ENCODE measurements at places on chromosomes 2 and 18.

GRCh38 chr18:58639751-58640427 is 11.0 kb upstream of the ALPK2 start:
- no peak overlapping the region for H3K4me3 ChIP-seq
- no peak for DNase-seq
- no peaks in the 10 kb centered on the region for H3K27me3 ChIP-seq
- no peaks in the 10 kb centered on the region for H3K4me1 ChIP-seq

GRCh38 chr2:719734-720133 is 42.5 kb upstream of the TMEM18 start:
- no peaks in the 10 kb centered on the region for H3K36me3 ChIP-seq
- H3K27ac ChIP-seq: no peak overlapping the region
- H3K27me3 ChIP-seq: peaks cover 9% of the 10 kb centered on the region
- no peaks in the 10 kb centered on the region for H3K4me1 ChIP-seq
- no peak for DNase-seq
- no peak overlapping the region for H3K4me3 ChIP-seq

DNA sequence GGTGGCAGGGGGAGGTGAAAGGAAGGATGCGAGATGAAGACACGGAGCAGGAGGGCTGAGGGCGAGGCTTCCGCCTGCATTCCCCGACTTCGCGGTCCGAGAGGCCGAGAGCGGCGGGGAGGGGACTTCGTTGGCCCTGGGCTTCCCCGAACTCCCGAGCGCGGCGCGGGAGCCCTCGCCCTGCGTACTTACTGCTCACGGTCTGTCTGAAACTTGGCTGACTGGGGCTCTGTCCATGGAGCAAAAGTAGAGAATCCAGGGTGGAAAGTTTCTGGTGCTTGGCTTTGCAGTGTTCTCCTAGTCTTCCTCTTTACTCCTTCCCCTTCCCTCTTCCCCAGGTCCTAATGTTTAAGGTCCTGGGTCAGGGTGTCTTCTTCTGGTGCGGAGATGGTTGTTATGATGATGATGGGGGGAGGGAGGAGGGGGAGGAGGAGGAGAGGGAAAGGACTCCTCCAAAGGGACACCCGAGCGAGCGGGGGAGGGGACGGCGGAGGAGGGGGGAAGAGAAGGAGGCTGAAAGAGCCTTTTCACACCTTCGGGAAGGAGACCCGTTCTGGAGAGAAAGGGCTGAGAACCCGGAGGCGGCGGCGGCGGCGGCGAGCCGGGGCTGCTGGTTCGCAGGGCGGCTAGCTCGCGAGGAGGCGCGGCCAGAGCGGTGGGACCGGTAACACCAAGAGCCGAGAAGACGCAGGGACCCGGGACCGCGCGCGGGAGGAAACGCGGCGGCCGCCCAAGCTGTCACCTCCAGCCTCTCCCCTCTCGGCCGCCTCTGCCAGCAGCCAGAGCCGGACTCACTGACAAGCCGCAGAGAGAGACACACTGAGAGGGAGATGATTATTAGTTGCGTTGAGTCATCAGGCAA is at the start of gene SATB2:
Gene SATB2, minus strand, starts transcription at position 793 of the 862 bp plus-strand sequence. CDS start 1,902 bp downstream, outside the sequence.
- peak within 1 kb of the TSS; percentile 86 for H3K27ac ChIP-seq
- H3K4me1 ChIP-seq: peaks cover 17% of the 10 kb centered on the region
- H3K4me3 ChIP-seq: peak within 1 kb of the TSS; percentile 79
- peak; percentile 58 for DNase-seq

- no peaks in the 10 kb centered on the region for H3K36me3 ChIP-seq
- no peaks in the 10 kb centered on the region for H3K4me1 ChIP-seq
- H3K27ac ChIP-seq: no peak overlapping the region
- H3K4me3 ChIP-seq: no peak overlapping the region
- H3K27me3 ChIP-seq: no peaks in the 10 kb centered on the region
- no peak for DNase-seq
These were observed 89.7 kb downstream of the LRP1B start for GRCh38 chr2:142041105-142041504.

DNA sequence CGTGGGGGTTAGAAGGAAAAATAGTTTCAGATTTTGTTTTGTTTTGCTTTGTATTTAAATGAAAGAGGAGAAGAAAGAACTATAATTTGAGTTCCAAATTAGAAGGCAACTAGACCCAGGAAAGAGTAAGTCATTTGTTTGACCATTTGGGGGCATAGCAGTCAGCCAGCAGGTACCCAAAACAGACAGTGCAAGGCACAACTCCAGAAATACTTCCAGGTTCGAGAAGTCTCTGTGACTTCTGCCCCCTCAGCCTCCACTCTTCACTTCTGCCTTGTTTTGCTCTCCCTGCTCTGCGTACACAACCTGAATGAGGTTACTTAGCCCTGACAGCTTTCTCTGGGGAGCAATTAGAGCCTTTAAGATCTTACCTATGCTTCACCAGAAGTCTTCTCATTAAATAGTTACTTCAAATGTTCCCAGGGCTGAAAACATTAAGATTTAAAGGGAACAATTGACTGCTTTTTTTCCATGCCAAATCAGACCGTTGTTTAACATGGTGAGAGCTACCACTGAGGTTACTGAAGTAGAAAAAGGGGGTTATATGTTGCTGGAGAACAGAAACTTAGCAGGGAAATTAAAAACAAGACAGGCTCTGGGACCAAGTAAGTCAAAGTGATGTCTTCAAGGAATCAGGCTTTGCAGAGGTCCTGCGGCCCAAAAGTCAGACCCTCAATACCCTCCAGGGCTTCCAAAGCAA is 216.9 kb downstream of the BCL11A start:
- no peaks in the 10 kb centered on the region for H3K27me3 ChIP-seq
- no peaks in the 10 kb centered on the region for H3K4me1 ChIP-seq
- DNase-seq: no peak
- H3K36me3 ChIP-seq: no peaks in the 10 kb centered on the region

DNA sequence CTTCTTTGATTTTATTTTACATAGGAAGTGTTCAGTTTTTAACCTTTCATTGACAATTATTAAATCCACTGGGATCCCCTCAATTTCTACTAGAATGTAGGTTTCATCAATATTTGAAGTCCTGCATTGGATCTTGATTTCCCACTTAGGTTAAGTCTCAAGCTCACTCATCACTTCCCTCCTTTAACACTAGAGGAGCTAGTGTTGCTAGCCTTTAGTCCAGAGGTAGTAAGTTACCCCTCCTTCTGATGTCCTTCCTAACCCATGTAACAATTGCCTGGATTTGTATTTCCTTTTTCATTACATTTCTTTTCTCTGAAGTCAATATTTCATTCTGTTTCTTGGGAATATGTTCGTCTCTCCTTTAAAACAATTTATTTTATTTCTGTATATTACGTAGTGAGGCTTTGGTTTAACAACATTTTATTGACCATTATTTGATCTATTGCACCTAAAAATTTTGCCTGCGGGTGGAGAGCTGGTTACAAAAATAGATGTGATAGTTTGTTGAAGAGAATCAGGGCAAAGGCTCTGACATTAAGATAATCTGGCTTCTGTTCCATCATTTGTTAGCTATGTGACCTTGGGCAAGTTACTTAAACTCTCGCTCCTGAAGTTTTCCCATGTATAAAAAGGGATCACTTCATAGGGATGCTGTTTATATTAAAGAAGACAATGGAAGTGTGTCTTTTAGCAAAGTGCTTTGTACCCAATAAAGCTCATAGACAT is 833.0 kb downstream of the SLC4A3 start:
- H3K27ac ChIP-seq: no peak overlapping the region
- no peak overlapping the region for H3K4me3 ChIP-seq
- H3K36me3 ChIP-seq: no peaks in the 10 kb centered on the region
- no peak for DNase-seq
- H3K27me3 ChIP-seq: no peaks in the 10 kb centered on the region

GRCh38 chr2:95362486-95362885 is 40.0 kb upstream of the FAHD2A start:
- DNase-seq: no peak
- no peak overlapping the region for H3K4me3 ChIP-seq
- no peaks in the 10 kb centered on the region for H3K4me1 ChIP-seq
- no peak overlapping the region for H3K27ac ChIP-seq

DNA sequence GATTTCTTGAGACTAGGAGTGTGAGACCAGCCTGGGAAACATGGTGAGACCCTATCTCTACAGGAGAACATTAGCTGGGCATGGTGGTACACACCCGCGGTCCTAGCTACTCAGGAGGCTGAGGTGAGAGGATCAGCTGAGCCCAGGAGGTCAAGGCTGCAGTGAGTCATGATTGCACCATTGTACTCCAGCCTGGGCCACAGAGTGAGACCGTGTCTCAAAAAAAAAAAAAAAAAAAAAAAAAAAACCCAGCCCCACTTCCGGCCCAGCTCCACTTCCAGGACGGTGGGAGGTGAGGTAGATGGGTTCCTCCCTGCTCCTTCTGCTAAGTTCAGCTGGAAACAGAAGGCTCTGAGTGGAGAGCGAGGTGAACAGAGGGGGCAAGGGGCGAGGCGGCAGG is 41.4 kb upstream of the NFATC1 start:
- no peaks in the 10 kb centered on the region for H3K36me3 ChIP-seq
- H3K4me3 ChIP-seq: no peak overlapping the region
- H3K27me3 ChIP-seq: no peaks in the 10 kb centered on the region
- H3K4me1 ChIP-seq: no peaks in the 10 kb centered on the region

DNA sequence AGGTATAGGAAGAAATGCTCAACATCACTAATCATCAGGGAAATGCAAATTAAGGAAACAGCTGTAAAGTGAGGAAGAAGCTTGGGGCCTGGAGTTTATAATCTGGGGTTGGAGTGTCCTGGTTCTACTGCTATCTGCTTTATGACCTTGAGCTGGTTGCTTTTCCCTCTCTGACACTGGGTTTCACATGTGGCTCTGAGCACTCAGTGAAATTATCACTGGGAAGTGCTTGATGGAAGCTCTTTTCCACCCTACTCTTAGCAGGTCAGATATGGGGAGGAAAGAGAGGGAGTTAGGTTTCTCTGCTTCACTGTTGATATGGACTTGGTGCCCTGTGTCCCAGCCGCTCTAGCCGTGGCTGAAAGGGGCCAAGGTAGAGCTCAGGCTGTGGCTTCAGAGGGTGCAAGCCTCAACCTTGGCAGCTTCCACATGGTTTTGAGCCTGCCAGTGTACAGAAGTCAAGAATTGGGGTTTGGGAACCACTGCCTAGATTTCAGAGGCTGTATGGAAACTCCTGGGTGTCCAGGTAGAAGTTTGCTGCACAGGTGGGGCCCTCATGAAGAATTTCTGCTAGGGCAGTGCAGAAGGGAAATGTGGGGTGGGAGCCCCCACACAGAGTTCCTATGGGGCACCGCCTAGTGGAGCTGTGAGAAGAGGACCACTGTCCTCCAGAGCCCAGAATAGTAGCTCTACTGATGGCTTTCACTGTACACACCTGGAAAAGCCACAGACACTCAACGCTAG is 52.3 kb downstream of the INPP4A start:
- H3K36me3 ChIP-seq: no peaks in the 10 kb centered on the region
- no peaks in the 10 kb centered on the region for H3K27me3 ChIP-seq
- H3K4me1 ChIP-seq: peaks cover 25% of the 10 kb centered on the region
- DNase-seq: no peak
- no peak overlapping the region for H3K27ac ChIP-seq

DNA sequence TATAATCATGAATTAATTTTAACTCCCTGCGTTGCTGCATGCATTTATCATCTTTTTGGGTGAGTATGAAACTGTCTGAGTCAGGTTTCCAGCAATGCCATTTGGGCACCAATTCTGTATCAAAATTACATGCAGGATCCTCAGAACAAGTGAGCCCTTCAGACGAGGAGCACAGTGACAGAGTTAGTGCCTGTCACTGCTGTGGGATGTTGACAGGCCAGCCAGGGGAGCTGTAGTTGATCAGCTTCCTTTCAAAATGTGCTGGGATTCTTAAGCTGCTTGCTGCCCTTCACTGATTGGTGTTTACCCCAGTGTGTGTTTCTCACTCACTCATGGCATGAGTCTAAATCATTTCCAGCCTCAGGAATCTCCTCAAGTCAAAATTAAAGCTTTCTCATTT is 109.2 kb downstream of the TPGS2 start:
- peaks cover 16% of the 10 kb centered on the region for H3K4me1 ChIP-seq
- H3K4me3 ChIP-seq: no peak overlapping the region
- DNase-seq: no peak
- H3K36me3 ChIP-seq: no peaks in the 10 kb centered on the region
- H3K27ac ChIP-seq: no peak overlapping the region

DNA sequence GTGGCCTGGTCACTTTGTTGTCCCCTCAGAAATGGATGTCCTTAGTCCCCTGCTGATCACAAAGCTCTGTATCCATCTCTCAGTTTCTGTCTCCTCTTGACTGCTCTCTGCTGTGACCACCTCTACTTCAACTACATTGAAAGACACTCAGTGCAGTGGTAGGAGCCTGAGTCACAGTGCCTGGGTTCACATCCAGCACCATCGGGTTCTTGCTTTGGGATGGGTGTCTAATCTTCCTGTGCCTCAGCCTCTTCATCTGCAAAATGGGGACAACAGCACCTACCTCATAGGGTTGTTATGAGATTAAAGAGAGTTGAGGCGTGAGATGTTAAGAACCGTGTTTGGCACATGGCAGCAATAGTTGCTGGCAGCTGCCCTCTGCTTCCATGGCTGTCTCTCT is 30.6 kb downstream of the YPEL5 start:
- H3K27ac ChIP-seq: peak overlapping the region; percentile 39
- H3K4me1 ChIP-seq: peaks cover 27% of the 10 kb centered on the region
- H3K4me3 ChIP-seq: no peak overlapping the region
- no peak for DNase-seq
- no peaks in the 10 kb centered on the region for H3K27me3 ChIP-seq

GRCh38 chr2:211144078-211144477 is 587.7 kb downstream of the CPS1 start:
- H3K4me3 ChIP-seq: no peak overlapping the region
- H3K36me3 ChIP-seq: no peaks in the 10 kb centered on the region
- no peaks in the 10 kb centered on the region for H3K27me3 ChIP-seq
- DNase-seq: no peak
- H3K27ac ChIP-seq: no peak overlapping the region

- DNase-seq: no peak
- no peaks in the 10 kb centered on the region for H3K27me3 ChIP-seq
- no peaks in the 10 kb centered on the region for H3K36me3 ChIP-seq
These were observed 691.4 kb upstream of the FSHR start for GRCh38 chr2:49845671-49846070.

GRCh38 chr2:132489150-132489549 is 72.5 kb downstream of the GPR39 start:
- no peaks in the 10 kb centered on the region for H3K27me3 ChIP-seq
- no peaks in the 10 kb centered on the region for H3K36me3 ChIP-seq
- H3K4me1 ChIP-seq: no peaks in the 10 kb centered on the region
- DNase-seq: peak; percentile 3
- H3K4me3 ChIP-seq: no peak overlapping the region
- H3K27ac ChIP-seq: no peak overlapping the region

All from adrenal gland (tissue), 19 donors.